ENCODE measurements at places on chromosomes 7 and 10. TPM values are rescaled to one million over a fixed set of nuclear protein-coding genes. Genes with fewer than 3 reads are reported as not detected.

Gene GLI3
- total RNA-seq, result 0.26 TPM

DNA sequence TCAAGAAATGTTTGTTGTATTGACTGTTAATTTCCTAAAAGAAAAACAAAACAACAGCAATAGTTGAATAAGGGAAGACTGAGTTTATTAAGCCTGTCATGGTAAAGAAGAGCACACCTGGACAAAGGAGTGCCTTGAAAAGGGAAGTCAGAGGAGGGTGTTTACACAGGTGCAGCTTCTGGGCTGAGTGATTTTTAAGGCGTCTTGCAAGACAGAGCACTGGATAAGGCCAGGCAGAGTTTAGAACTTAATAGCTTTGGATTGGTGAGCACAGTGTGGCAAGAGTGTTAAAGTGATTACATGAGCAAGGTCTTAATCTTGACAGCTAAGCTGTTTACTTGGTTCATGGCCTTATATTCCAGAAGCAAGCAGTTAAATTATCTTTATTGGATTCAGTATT lies 423.2 kb downstream of the CNTNAP2 start:
- no peak overlapping the region for H3K27ac ChIP-seq
- DNase-seq, result no peak
- H3K27me3 ChIP-seq, result no peaks in the 10 kb centered on the region
- no peaks in the 10 kb centered on the region for H3K4me1 ChIP-seq
- no peaks in the 10 kb centered on the region for H3K36me3 ChIP-seq

DNA sequence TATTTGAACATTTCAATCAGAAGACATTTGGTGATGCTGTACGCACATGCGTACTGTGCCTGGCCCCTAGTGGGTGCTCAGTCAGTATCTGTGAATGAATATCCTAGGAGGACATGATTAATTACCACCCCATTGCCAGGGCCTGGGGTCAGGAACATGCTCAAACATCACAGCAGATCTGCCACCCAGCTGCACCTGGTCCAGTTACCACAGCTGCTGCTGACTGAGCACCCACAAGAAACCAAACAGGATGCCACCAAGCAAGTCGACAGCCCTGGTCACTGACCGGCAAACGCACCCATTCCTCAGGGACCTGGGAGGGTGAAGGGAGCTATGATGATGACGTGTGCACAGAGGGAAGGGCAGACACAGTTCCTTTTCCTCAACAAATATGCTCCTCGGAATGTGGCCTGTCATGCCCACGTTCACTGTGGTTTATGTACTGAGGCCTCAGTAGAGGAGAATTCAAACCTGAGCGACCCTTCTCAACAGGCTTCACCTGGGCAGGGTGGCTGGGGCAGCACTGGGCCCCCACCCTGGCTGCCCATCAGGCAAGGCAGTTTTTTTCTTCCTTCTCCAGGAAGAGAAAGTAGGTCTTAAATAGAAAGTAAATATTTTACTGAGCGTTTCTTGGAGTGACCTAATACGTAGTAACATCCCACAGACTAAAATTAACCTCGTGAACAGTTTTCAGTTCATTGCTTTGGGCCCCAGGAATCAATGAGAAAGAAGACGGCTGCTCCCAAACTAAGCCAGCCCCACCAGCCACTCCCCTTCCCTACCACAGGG lies 13.4 kb downstream of the CTBP2 start:
- peaks cover 42% of the 10 kb centered on the region for H3K27me3 ChIP-seq
- H3K4me3 ChIP-seq, result no peak overlapping the region
- no peak for DNase-seq
- no peaks in the 10 kb centered on the region for H3K36me3 ChIP-seq
- H3K4me1 ChIP-seq, result peaks cover 2% of the 10 kb centered on the region

Gene ATOH7
- total RNA-seq, result not detected

DNA sequence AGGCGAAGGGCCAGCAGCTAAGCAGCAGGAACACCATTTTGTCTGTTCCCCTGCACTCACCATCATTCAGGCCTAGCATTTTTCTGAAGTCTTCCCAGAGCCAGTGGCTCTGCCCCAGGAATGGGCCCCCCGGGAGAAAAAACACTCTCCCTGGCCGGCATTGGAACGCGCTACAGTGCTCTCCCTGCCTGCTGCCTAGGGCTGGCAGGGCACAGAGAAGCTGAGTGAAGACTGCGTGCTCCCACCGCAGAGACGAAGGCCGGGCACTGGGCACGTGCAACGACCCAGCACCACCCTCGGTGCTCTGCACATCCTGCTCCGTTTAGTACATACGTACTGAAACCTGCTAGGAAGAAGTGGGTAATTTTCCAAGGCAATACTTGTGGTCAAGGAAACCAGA lies 34.4 kb downstream of the HSPA12A start:
- H3K4me1 ChIP-seq, result no peaks in the 10 kb centered on the region
- no peak for DNase-seq
- no peaks in the 10 kb centered on the region for H3K36me3 ChIP-seq
- peaks cover 3% of the 10 kb centered on the region for H3K27me3 ChIP-seq
- H3K27ac ChIP-seq, result no peak overlapping the region
- no peak overlapping the region for H3K4me3 ChIP-seq

DNA sequence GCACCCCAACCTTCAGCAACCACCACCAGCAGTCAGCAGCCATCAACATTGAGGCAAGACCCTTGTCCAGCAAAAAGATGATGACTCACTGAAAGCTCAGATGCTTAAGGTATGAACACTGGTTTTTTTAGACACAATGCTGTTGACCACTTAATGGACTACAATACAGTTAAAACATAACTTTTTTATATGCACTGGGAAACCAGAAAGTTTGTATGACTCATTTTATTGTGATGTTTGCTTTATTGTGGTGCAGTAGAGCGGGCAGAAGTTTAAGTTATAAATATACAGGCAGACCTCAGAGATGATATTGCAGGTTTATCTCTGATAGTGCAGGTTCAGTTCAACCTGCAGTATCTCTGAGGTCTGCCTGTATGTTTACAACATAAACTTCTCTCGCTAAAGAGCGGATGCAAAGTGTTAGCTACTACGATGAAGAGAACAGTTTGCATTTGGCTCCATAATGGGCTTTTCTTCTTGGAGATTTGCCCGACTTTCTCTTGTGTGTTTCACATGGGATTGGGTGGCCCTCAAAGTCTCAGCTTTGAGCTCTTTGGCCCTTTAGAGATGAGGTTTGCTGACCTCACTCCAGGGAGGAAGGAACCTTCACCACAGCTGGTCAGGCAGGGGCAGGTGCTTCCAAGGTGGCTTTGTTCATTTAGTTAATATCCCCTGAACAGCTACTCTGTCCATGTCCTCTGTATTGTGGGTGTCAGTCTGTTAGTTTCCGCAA lies 84.4 kb upstream of the SHH start:
- no peaks in the 10 kb centered on the region for H3K36me3 ChIP-seq
- DNase-seq, result no peak
- H3K4me3 ChIP-seq, result no peak overlapping the region
- no peak overlapping the region for H3K27ac ChIP-seq

- H3K27ac ChIP-seq, result no peak overlapping the region
- DNase-seq, result no peak
- no peaks in the 10 kb centered on the region for H3K4me1 ChIP-seq
Measured at GRCh38 chr7:25389489-25390106, 161.3 kb upstream of the NPVF start.
